Natural killer cell treated with Interleukin-12 subunit alpha and Interleukin-12 subunit beta and Interleukin-15 and Interleukin-18, amount 100 ng/mL, for 72 hours (primary cell): ENCODE measurements at places on chromosomes 5 and 9. TPM values are rescaled to one million over a fixed set of nuclear protein-coding genes. Genes with fewer than 3 reads are reported as not detected.

- DNase-seq = no peak
Measured at GRCh38 chr5:162573758-162574157, 506.2 kb downstream of the GABRG2 start.

The ENTPD8 gene
- total RNA-seq = not detected

GRCh38 chr5:84874196-84874595 lies 489.5 kb upstream of the EDIL3 start:
- DNase-seq = no peak

DNA sequence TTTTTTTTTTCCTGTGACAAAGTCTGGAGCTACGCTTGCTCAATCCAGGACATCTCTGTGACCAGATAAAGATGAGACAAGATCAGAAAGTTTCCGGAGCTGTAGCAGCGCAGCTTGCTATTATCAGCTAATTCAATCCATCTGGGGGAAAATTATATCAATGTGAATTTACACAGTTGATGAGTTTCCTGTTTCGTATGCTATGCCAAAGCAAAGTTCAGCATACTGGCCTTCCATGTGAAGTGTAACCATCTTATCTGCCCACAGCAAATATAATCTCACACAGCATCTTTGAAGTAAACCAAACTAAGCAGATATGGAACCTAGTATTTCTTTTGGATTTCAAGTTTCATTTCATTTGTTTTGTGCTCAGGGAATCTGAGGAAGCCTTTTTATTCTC lies 1767.7 kb downstream of the EFNA5 start:
- DNase-seq = no peak

- DNase-seq = no peak
Measured at GRCh38 chr9:126536131-126536530, 77.6 kb upstream of the LMX1B start.

DNA sequence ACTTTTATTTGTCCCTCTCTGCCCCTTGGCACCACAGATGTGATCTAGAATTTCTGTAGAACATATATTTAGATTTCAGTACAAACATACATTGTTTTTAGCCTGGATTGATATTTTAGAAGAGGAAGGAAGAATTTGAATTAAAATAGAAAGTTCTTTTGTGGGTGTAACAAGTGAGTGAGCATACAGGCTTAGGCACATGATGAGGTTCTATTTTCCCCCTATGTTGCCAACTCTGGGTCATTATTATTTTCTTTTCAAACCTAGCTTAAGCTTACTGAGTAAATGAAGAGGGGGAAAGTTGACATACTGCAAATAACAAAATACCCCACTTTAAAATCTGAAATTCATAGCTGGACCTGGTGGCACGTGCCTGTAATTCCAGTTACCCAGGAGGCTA lies 102.9 kb downstream of the GCNT1 start:
- DNase-seq = no peak

- no peak for DNase-seq
Measured at GRCh38 chr5:96054311-96055030, 92.8 kb upstream of the ELL2 start.
